ENCODE measurements at places on chromosomes 13 and 19.

DNA sequence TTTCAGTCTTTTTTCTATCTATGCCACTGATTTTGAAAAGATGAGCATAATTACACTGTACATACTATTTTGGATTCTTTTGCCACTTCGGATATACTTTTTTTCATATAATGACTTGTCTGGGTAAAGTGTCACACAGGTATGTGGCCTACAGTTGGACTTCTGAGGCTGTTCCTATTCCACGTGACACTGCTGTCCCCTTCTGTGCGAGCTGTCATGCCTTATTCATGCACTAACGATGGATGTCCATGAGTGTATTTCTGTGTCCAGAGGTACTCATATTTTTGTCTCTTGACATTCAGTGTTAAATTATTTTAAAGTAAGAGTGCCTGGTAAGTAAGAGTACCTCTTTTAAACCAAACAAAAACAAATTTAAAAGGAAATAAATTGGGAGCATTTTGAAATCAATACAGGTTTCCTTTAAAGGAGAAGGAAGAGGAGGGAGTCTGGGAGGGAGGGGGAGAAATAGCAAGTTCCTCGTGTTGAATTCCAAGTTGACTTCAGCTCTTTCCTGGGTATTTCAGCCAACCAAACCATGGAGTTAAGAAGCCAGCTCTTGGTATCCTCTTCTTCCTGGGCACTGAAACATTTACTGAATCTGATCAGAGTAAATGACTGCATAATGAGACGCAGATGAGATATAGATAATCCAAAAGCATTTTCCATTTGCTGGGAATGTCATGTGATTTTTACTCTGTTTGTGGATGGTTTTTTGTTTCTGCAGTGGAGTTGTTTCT is 61.3 kb downstream of the TNFRSF19 start:
- DNase-seq = no peak

DNA sequence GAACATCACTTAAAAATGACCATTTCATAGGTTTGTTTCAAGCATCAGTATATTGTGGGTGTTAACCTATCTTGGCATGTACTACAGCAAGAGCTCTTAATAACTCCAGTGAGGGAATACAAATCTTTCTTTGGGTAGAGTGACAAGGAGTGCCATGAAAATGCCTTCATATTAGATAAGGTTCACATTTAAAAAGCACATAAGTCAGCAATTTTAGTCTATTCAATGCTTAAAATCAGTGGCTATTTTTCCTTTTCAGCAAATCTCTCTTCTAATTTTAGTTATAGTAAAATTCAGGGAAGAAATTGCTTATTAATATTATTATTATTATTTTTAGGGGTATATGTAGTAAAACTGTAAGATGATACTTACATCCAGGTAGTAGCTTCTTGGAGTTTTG is 291.1 kb downstream of the GPC6 start:
- DNase-seq = no peak

GRCh38 chr13:98234348-98234747 is 57.3 kb upstream of the RNF113B start:
- DNase-seq = no peak

GRCh38 chr13:20198781-20199180 is 6.0 kb upstream of the GJB2 start:
- DNase-seq = no peak

GRCh38 chr13:76594435-76594834 is 291.8 kb downstream of the KCTD12 start:
- DNase-seq = no peak

- no peak for DNase-seq
Observed at GRCh38 chr13:64417581-64417980, 2812.6 kb downstream of the PCDH9 start.

DNA sequence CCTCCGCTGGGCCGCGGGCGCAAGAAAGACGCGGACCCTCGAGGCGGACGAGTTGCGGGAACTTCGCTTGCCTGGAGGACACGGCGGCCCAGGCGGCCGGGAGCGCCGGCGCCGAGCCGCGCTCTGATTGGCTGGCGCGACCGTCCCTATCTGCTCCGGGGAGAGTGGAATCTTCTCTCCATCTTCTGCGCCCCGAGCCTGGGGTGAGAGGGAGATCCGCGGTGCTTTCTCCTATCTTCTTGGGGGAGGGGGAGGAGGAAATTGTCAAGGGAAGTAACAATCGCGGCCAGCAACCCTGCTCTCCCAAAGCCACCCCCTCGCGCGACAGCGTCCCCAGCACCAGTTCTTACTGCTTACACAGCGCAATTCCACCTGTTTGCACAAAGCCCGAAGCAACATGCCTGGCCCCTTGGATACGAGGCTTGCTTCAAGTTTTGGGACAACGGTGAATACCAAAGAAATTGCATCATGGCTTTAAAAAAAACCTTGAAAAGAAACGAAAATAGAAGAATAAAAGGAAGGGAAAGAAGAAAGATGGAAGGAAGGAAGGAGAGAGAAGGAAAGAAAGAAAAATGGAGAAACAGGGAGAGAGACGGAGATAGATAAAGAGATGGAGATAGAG is 4.8 kb downstream of the SOX21 start:
- peak; percentile 47 for DNase-seq

DNA sequence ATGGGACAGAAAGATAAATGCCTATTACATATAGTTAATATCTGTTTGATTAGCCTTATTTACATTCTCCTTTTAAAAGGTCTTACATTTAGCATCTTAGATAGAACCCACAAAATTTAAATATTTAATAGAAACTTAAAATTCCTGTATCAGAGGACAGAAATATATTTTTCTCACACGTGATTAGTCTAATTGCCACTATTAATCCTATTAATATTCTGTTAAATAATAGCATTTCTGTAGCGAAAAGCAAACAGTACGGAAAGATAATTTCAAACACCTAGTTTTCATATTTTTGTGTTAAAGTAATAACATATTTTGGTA is 380 bp upstream of the ZNF30 start:
- DNase-seq = no peak
